Stimulated activated CD8-positive, alpha-beta memory T cell treated with anti-CD3 and anti-CD28 coated beads, Interleukin-7, amount 100 ng/mL, for 1 hour (primary cell): ENCODE measurements at places on chromosomes 7 and 10.

DNA sequence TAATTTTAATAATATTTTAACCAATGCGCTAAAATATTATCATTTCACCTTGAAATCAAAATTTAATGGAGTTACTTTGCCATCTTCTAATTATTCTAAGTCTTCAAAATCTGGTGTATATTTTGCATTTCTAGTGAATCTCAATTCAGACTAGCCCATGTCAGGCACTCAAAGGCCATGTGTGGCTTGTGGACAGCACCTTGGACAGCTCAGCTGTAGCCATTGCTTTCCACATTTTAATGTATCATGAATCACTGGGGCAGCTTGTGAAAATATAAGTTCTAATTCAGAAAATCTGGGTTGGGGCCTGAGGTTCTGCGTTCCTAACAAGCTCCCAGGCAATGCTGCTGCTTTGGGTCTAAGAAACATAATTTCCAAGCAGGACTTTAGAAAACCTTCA, 57.2 kb downstream of the MGAM2 start:
- no peak for DNase-seq

GRCh38 chr7:50262446-50262845, 42.1 kb upstream of the IKZF1 start:
- no peak for DNase-seq

- no peak for DNase-seq
Measured at GRCh38 chr7:43021431-43021830, 89.3 kb downstream of the MRPL32 start.

DNA sequence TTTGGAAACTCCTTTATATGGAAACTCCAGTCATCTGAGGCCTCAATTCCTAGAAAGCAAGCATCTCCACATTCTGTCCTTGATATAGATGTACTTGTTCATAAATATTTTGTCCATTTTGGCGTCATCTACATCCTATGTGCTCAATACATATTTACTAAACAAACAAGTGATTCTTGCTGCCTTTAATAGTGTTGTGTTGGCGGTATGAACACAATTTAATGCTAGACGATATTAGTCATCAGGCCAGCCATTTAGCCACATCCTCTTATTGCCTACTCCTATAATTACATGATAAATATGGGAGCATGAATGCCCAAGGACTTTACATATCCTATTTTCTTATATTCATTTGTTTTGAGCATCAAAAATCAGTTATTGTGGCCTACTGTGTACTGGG, 18.5 kb upstream of the IFRD1 start:
- DNase-seq, result no peak

DNA sequence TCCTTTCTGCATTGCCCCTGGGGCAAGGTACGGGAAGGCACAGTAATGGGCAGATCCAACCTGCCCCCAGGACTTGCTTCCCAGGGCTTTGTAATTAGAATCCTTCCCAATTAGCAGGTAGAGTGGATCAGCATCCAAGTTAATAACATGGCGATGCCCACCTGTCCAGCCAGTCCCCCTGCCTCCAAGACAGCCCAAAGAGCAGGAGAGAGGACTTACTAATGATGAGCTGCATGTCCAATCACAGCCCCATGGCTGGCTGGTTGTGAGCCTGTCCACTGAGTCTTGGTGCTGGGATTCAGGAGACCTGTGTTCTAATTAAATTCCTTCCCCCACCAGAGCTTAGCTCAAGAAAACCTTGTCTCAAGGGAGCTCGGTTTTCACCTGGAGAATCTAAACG, 49.0 kb downstream of the RPS24 start:
- no peak for DNase-seq
